ENCODE measurements at places on chromosomes 5 and 9. TPM values are rescaled to one million over a fixed set of nuclear protein-coding genes. Genes with fewer than 3 reads are reported as not detected.

DNA sequence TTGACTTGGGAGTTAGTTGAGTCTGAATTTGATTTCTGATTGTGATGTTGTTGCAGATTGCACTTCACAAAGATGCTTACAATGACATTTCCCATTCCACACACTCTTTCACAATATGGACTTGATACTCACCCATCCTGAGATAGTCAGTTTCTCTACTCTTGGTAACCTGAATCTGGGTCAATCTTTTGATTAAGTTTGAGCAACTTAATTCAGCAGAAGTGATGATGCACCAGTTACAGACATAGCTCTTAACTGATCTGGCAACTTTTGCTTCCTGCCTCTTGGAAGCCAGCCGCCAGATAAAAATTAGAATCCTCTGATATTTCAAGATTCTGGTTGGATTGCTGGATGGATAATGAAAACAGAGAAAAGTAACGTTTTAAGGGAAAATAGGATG lies 79.7 kb upstream of the OSMR start:
- no peak overlapping the region for H3K27ac ChIP-seq
- no peak for DNase-seq
- H3K4me3 ChIP-seq: no peak overlapping the region
- H3K27me3 ChIP-seq: no peaks in the 10 kb centered on the region

Gene PCA3
- not detected for total RNA-seq

- no peaks in the 10 kb centered on the region for H3K36me3 ChIP-seq
- H3K27ac ChIP-seq: peak overlapping the region; percentile 38
- no peaks in the 10 kb centered on the region for H3K27me3 ChIP-seq
- H3K4me3 ChIP-seq: no peak overlapping the region
- no peak for DNase-seq
- H3K4me1 ChIP-seq: peaks cover 9% of the 10 kb centered on the region
Measured at GRCh38 chr9:99362321-99362720, 140.2 kb downstream of the SEC61B start.

Gene IL13
- not detected for total RNA-seq

DNA sequence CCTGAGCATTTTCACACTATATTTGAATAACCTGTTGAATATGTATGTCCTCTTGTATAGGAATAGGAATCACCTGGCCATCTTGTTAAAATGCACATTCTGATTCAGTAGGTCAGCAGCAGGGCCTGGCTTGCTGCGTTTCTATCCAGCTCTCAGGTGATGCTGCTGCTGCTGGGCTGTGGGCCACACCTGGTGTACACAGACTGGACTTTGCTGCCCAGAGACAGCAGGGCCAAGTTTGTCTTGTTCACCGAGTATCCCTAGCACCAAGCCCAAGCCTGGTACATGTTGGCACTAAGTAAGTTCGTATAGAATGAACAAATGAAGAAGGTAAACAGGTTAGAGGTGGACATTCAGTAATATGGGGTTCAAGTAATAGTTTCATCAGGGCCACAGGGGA lies 151.3 kb downstream of the SPOCK1 start:
- H3K4me3 ChIP-seq: no peak overlapping the region
- H3K4me1 ChIP-seq: no peaks in the 10 kb centered on the region
- H3K27ac ChIP-seq: no peak overlapping the region
- H3K36me3 ChIP-seq: no peaks in the 10 kb centered on the region

DNA sequence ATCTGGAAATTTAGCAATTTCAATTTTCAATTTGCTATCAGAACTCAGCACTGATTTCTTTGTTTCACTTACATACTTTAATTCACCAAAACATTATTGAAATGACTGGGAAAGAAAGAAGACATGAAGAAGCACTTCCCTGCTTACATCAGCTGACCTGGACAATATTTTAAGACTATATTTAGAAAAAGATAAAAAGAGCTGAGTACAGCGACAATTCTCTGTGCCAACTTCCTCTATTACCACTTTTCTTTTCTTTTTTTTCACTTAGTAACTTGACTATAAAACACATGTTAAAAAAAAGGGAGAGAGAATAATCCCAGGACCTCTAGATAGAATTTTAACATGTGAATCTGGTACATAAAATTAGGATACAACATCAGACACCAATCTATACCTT lies 35.6 kb downstream of the MEF2C start:
- H3K36me3 ChIP-seq: no peaks in the 10 kb centered on the region
- DNase-seq: no peak
- H3K27me3 ChIP-seq: no peaks in the 10 kb centered on the region
- no peaks in the 10 kb centered on the region for H3K4me1 ChIP-seq

GRCh38 chr5:174177976-174178605 lies 132.6 kb downstream of the NSG2 start:
- no peak overlapping the region for H3K4me3 ChIP-seq
- peaks cover 4% of the 10 kb centered on the region for H3K4me1 ChIP-seq
- H3K36me3 ChIP-seq: no peaks in the 10 kb centered on the region
- H3K27ac ChIP-seq: no peak overlapping the region
- no peak for DNase-seq
- no peaks in the 10 kb centered on the region for H3K27me3 ChIP-seq

GRCh38 chr5:148834689-148835088 lies 8.3 kb downstream of the ADRB2 start:
- H3K27ac ChIP-seq: peak overlapping the region; percentile 17
- peaks cover 16% of the 10 kb centered on the region for H3K4me1 ChIP-seq
- no peak for DNase-seq

DNA sequence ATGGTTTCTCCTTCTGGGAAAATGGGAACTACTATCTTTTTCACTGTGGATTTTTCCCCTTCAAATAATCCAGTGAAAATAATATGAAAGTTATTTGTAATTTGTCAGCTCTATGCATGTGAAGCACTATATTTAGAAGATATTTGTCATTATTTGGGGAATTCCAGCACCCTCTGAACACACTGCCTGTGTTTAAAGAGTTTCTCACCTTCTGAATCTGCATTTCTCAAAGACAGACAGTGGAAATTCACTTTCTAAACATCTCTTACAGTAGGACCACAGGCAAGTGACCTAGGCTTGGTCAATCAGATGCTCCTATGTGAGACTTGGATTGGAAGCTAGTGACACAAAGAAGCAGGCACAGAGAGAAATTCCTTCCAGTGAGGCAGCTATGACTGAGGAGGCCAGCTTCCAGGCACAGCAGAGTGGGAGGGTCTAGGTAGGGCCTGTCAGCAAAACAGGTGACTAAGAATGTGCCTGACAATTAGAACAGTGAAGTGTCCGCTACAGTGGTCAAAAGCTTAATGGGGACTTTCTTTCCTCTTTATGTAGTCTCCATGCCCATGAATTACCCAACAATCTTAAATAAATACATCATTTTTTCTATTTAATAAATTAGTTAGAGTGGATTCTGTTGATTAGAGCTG lies 167.2 kb downstream of the HMHB1 start:
- H3K27ac ChIP-seq: no peak overlapping the region
- H3K27me3 ChIP-seq: no peaks in the 10 kb centered on the region
- H3K4me3 ChIP-seq: no peak overlapping the region
- no peak for DNase-seq
- H3K4me1 ChIP-seq: no peaks in the 10 kb centered on the region

GRCh38 chr5:95919658-95920057 lies 42.0 kb downstream of the ELL2 start:
- H3K4me3 ChIP-seq: no peak overlapping the region
- no peaks in the 10 kb centered on the region for H3K27me3 ChIP-seq
- no peaks in the 10 kb centered on the region for H3K36me3 ChIP-seq
- peaks cover 17% of the 10 kb centered on the region for H3K4me1 ChIP-seq

GRCh38 chr5:81147886-81148571 lies 85.1 kb upstream of the CKMT2 start:
- DNase-seq: no peak
- no peaks in the 10 kb centered on the region for H3K27me3 ChIP-seq
- no peak overlapping the region for H3K27ac ChIP-seq
- H3K4me3 ChIP-seq: no peak overlapping the region
- no peaks in the 10 kb centered on the region for H3K4me1 ChIP-seq
- H3K36me3 ChIP-seq: no peaks in the 10 kb centered on the region

GRCh38 chr9:83509402-83509801 lies 28.8 kb downstream of the FRMD3 start:
- peaks cover 3% of the 10 kb centered on the region for H3K4me1 ChIP-seq
- no peak overlapping the region for H3K4me3 ChIP-seq
- H3K27ac ChIP-seq: no peak overlapping the region
- DNase-seq: no peak
- no peaks in the 10 kb centered on the region for H3K36me3 ChIP-seq

GRCh38 chr9:121944711-121945191 lies 148.4 kb downstream of the TTLL11 start:
- H3K27me3 ChIP-seq: no peaks in the 10 kb centered on the region
- no peaks in the 10 kb centered on the region for H3K36me3 ChIP-seq
- H3K27ac ChIP-seq: no peak overlapping the region

Gene CDC20B
- total RNA-seq: not detected

GRCh38 chr5:31193591-31194467 lies at the start of gene CDH6:
Gene CDH6, plus strand, starts transcription at chr5:31193686. Its CDS starts 73,788 bp downstream, at chr5:31267474.
- peaks cover 3% of the 10 kb centered on the region for H3K27me3 ChIP-seq
- H3K4me1 ChIP-seq: peaks cover 19% of the 10 kb centered on the region
- DNase-seq: no peak
- no peaks in the 10 kb centered on the region for H3K36me3 ChIP-seq
- peak within 1 kb of the TSS; percentile 79 for H3K27ac ChIP-seq

Gene FSD1L
- total RNA-seq: 1.7 TPM

DNA sequence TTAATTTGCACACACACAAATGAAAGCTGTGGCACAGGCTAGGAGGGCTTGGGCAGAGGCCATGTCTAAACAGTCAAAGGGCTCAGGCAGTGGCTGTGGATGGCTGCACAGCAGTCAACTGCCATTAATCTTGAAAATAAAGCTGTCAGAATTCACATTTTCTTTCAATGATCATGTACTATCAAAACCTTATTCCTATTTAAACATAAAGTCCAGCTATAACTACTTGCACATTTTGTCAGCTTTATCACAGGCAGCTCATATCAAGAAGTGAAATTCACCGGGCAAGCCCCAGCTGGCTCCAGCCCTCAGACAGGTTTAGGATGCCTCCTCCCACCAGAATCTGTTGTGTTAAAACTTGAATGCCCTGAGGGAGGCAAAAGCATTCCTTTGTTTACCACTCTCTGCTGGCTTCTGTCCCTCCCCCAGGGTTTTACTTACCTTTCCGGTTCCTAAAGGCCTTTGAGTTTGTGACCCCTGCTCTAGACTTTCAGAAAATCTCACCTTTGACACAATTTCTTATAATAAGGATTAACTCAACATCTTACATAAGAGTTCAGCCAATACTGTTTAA lies 54.9 kb upstream of the GRAMD2B start:
- no peaks in the 10 kb centered on the region for H3K36me3 ChIP-seq
- H3K4me3 ChIP-seq: no peak overlapping the region
- peaks cover 56% of the 10 kb centered on the region for H3K4me1 ChIP-seq
- no peaks in the 10 kb centered on the region for H3K27me3 ChIP-seq
- DNase-seq: no peak
- H3K27ac ChIP-seq: peak overlapping the region; percentile 78

Gene TMC1
- 1.1 TPM for total RNA-seq

DNA sequence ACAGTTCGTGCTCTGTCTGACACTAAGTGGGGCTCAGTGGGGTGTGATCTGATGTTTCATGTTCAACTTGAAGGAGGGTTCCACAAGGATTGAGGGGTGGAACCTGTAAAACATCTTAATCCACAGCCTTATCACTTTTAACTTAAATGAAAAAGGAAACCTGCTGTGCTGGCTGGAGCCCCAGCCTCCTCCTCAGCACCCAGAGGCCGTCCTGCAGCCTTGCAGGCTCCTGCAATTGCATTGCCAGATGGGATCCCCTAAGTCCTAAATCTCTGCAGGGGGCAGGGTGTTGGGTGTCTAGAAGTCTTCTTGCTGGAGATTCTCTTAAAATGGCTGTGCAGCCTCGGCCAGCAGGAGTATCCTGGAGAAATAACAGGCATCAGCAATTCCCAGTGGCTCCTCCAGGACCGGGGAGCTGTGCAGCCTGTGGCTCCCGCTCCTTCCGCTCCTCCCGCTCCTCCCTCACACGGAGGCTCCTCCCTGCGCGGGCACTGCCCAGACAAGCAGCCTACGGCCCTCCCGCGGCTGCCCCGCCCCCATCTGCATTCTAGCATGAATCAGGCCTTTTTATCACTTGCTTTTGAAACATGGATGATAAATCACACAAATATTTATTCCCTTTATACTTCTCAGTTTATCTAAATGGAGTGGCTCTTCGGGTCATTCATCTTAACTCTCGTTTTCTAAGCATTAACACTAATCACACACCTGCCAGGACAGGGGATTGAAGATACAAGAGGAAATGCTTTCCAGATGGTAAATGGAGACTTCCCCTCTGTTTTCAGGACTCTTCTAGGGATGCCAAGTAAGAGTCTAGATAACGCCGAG lies 131.0 kb downstream of the ADAMTS16 start:
- no peaks in the 10 kb centered on the region for H3K36me3 ChIP-seq
- no peak overlapping the region for H3K27ac ChIP-seq
- no peak for DNase-seq
- peak overlapping the region; percentile 47 for H3K4me3 ChIP-seq

Gene TRAF1
- total RNA-seq: 2.5 TPM

GRCh38 chr9:78592811-78593210 lies 295.9 kb downstream of the PSAT1 start:
- no peak overlapping the region for H3K27ac ChIP-seq
- H3K4me3 ChIP-seq: no peak overlapping the region
- no peaks in the 10 kb centered on the region for H3K27me3 ChIP-seq
- H3K4me1 ChIP-seq: no peaks in the 10 kb centered on the region
- no peak for DNase-seq
- no peaks in the 10 kb centered on the region for H3K36me3 ChIP-seq

GRCh38 chr5:93886098-93886806 lies 144.9 kb upstream of the POU5F2 start:
- H3K4me1 ChIP-seq: no peaks in the 10 kb centered on the region
- no peak for DNase-seq
- H3K27ac ChIP-seq: no peak overlapping the region

Gene GPRIN1
- total RNA-seq: 4.6 TPM

GRCh38 chr5:155134130-155134529 lies 120.6 kb downstream of the KIF4B start:
- H3K27ac ChIP-seq: no peak overlapping the region
- no peak overlapping the region for H3K4me3 ChIP-seq
- no peak for DNase-seq
- no peaks in the 10 kb centered on the region for H3K27me3 ChIP-seq
- H3K36me3 ChIP-seq: no peaks in the 10 kb centered on the region

DNA sequence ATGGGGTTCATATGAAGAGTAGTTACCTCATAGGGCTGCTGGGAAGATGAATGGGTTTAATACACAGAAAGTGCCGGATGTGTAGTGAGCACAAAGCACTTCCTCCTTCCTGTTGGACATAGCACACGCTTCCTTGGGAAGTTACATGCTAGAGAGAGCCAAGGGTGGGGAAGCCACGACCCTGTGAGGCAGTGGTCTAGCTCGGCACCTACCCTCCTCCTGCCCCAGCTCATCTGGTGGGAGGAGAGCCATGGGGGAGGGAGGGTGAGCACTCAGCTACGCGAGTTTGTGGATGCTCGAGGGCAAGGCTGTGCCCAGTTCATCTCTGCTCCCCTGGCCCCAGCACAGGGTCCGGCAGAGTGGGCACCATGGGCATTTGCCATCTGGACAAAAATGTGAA lies 43.6 kb upstream of the NEK6 start:
- H3K4me3 ChIP-seq: no peak overlapping the region
- DNase-seq: no peak
- H3K4me1 ChIP-seq: peaks cover 46% of the 10 kb centered on the region
- no peaks in the 10 kb centered on the region for H3K36me3 ChIP-seq

Data from esophagus squamous epithelium (tissue), 5 donors.